ENCODE measurements at places on chromosomes 6 and 20. TPM values are rescaled to one million over a fixed set of nuclear protein-coding genes. Genes with fewer than 3 reads are reported as not detected.

DNA sequence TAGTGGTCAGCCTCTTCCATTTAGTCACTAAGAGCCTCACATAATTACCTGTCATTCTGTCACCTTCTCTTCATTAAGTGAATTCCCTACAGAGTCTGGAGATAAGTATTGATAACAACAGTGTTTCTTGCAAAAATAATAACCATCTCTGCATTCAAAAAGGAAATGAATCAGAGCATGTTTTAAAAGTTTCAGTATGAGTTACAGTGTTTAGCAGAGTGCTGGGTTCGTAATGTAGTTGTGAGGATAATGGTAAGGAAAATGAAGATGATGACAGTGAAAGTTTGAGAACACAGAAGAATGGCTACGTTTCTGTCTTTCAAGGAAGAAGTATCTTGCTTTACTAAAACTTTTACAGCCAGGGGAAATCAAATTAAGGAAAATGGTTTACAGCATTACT is 31.3 kb downstream of the GPRC6A start:
- DNase-seq: no peak

GRCh38 chr6:88855541-88856147 is 107.8 kb downstream of the RNGTT start:
- peak; percentile 2 for DNase-seq

GRCh38 chr6:2000962-2001361 is 244.4 kb downstream of the GMDS start:
- DNase-seq: no peak

- no peak for DNase-seq
Observed at GRCh38 chr6:18243302-18243893, 20.9 kb downstream of the DEK start.

GRCh38 chr6:137550535-137550934 is 56.3 kb upstream of the OLIG3 start:
- DNase-seq: no peak

DNA sequence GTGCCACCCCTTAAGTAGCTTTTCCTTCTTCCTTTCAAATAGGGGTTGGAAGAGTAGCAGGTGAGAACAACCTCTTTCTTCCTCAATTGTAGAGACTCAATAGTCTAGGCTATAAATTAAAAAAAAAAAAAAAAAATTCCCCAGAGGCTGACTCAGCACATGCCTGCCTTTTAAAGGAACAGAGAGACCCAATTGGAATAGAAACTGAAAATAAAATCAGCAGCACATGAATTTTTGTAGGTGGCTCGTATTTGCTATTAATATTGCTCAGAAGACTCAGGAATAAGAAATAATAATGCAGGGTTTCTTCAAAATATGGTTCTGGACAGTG is 19.3 kb downstream of the TOP1 start:
- DNase-seq: peak; percentile 55

DNA sequence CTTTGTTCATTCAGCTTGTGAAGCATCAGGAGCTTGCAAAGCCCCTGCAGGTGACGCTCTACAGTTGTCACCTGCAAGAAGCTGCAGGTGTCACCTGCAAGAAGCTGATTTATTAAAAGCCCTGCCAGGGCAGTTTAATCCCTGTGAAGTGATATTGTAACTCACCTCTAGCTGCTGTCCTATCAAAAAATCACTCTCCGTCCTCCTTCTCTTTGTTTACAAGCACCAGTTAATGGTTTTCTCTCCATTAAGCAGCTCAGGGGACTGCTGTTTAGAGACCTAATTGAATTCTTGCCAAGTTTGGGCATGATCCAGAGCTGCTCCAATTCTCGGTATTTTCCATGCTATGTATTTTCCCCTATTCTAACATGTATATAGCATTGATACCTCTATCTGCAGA is 345.9 kb downstream of the ARHGAP18 start:
- DNase-seq: no peak

The MYBL2 gene
- under 0.01 TPM for total RNA-seq

DNA sequence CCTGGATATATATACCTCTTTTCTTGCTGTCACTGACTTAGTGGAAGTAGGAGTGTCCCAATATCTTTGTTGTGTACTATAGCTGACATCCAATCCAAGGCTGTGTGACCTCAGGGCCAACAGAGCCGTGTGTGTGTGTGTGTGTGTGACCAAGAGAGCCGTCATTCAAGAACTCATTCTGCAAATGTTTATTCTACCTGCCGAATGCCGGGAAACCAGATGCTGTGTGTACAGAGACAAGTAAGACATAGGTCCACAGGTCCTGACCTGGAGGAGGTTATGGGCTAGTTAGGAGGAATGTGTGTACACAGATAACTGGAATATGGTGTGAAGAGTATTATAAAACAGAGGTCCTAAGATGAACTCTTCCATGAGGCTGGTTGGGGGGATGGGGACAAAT is 190.0 kb downstream of the DHX35 start:
- no peak for DNase-seq

The CST7 gene
- not detected for total RNA-seq

GRCh38 chr6:78854546-78854945 is 12.8 kb upstream of the IRAK1BP1 start:
- DNase-seq: no peak

The MDN1 gene
- total RNA-seq: 11.9 TPM

All from bronchial epithelial cell (primary cell).